Fibroblast of upper back skin (primary cell): ENCODE measurements at places on chromosomes 3 and 15.

DNA sequence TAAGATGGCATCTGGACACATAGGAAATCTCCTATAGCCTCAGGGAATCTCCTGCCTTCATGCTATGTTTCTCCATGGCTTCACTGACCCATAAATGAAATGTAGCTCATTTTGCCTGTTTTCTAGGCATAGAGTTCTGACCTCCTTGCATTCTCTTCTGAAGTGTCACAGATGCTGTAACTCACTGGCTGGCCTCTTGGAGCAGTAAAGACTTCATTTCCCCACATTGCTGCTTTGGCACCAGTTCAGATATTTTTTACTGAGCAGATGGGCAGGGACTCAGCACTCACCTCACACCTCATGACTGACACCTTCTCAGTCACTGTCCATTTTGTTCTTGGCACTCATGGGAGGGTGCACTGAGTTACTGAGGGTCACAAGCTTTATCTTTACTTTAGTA is 286.7 kb upstream of the TGFBR2 start:
- peak; percentile 62 for DNase-seq

- DNase-seq = no peak
Observed at GRCh38 chr3:128276577-128277183, 123.4 kb downstream of the EEFSEC start.

GRCh38 chr3:171982828-171983227 is 56.5 kb upstream of the FNDC3B start:
- DNase-seq = peak; percentile 61

DNA sequence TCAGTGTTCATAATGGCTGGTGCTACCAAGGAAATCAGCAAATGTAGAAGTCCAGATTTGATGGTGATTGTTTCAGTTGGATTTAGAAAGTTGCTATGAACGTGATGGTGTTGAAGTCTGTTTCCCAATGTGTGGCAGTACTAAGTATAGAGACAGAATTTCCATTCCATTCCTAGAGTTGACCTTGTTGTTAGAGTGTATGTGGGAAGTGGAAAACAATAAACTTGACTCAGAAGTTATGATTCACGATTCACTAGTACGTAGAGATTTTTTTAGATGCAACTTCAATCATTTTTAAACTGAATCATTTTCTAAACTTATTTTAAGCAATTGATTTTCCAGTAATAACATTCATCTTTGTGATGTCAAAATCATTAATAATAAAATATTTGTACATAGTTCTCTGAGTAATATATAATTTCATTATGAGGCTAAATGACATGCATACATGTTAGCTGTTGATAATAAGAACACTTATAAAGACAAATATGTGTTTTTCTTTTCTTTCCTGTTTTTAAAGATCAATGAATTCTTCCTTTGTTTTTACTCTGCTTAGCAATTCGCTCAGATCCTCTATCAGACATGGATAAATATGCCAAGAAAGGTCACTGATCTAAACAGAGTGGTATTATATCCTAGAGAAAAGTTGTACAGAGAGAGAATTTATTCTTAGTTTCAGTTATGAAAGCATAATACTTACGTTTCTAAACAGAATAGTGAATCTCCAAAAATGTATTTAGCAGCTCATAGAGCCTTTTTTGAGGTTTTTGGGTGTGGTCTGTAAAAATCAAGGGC is 108.8 kb upstream of the GPR149 start:
- no peak for DNase-seq

DNA sequence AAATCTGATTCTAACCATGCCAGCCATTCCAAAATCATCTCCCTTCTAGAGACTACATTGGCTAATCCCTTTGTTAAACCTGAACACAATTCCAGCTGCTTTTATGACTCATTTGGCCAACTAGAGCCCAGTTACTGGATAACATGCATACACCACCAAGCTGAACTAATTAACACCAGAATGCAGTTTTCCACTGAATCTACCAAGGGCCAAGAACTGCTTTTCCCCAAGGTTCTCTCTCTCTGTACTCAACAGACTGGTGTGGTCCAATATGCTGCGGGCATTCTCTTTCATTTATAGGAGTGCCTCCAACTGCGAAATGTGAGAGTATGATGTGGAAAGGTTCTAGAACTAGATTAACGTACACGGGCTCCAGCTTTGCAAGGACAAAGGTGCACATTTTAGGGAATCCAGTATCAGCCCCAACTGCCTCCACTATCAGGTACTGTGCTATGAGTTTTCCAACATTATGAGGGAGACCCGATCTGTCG is 1.5 kb downstream of the CHSY1 start:
- peak; percentile 84 for DNase-seq

GRCh38 chr3:104066658-104067057 is 1300.1 kb upstream of the ALCAM start:
- peak; percentile 70 for DNase-seq

DNA sequence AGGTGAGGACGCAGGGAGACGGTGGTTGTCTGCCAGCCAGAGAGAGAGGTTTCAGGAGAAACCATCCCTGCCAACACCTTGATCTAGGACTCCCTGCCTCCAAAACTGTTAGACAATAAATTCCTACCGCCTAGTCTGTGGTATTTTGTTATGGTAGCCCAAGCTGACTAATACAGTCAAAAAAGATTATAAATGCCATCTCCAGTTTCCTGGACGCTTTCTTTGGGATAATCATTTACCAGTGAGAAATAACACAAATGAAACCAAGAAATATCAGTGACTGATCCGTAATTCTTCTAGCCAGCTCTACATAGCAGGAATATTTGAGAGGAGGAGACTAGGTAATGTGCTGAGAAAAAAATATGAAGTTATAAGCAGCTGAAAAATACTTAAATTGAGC is 707.8 kb upstream of the LMCD1 start:
- DNase-seq = no peak
